ENCODE measurements at places on chromosomes 1 and 21.

GRCh38 chr1:75092141-75092540 is 42.0 kb upstream of the LHX8 start:
- no peak for DNase-seq

- DNase-seq = no peak
Observed at GRCh38 chr1:100816049-100816448, 78.6 kb downstream of the EXTL2 start.

DNA sequence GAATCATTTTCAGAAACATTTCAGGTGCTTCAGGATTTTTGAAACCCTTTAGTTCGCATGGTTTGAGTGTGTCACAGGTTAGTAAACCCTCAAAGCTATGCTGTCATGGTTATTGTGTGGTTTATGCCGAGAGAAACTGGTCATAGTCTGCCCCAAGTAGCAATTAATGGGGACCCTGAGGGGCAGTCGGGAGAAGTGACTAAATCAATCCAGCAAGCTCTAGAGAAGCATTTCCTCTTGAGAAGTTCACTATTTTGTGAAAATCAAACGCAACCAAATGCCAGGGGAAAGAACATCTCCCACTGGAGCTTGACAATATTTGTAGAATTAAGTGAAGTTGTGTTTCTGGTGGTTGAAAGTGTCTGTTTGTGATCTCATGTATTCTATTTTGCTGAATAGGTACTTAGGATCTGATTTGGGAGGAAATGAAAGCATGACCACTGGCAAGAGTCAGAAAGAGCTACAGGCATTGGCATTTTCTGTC is 63.0 kb upstream of the BACH1 start:
- no peak for DNase-seq

- no peak for DNase-seq
Observed at GRCh38 chr1:203328714-203329122, 22.2 kb downstream of the FMOD start.

- DNase-seq = no peak
Observed at GRCh38 chr1:162861101-162861500, at the start of gene CCDC190. Gene CCDC190, minus strand, starts transcription at chr1:162861175. Its CDS starts 1,529 bp downstream, at chr1:162859646.

DNA sequence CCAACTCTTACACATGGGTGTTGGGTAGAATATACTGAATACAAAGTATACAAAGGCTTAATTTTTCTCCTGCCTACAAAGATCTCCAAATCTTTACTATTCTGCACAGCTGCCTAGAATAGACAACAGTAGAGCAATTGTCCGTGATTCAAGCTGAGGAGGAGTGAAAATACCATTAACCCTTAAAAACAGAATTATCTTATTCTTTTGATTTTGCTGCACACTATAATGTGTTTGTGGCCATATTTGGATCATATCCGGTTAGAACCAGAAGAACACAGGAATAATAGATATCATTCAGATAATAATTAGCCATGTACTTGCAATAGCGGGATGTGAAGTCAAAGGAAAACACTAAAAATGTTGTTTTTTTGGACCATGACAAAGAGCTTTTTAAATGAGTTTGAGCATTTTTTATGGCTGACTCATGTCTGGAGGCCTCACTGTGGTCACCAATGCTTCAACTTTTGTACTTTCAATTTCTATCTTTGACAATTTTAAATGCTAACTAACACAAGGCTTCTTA is 197.6 kb upstream of the FOXD3 start:
- no peak for DNase-seq

- DNase-seq = no peak
Observed at GRCh38 chr1:183231545-183231944, 45.5 kb downstream of the LAMC2 start.

DNA sequence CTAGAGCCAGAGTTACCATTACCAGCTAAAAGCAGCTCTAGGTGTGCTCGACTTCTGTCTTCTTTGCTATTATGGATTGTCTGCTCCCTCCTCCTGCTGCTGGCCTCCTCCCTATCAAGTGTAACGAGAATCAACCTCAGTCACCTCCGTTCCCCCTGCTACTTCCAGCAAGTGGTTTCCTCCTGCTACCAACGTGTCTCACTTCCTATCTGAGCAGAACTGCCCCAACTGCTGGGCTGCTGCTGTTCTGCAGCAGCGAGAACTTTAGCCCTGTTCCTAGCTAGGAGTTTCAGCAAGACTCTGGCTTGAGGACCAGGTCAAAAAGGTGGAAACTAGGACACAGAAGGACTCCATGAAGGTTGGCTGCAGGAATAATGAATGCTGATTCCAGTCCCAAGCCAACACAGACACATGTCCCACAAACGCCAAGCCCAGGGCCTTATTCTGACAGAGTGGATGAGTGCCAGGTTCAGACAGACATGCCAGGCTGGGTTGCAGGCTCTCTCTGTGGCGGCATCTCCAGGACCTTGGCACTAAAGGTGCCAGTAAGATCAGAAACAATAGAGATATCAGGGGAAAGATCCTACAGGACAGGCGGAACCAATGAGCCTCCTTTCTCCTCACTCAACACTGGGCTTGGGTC is 46.9 kb downstream of the CD34 start:
- peak; percentile 50 for DNase-seq

GRCh38 chr1:89149976-89150375 is 24.1 kb upstream of the GBP2 start:
- no peak for DNase-seq

- DNase-seq = no peak
Observed at GRCh38 chr1:182603646-182604174, 479 bp downstream of the RGS16 start.

- no peak for DNase-seq
Observed at GRCh38 chr1:33321178-33321577, 280 bp upstream of the A3GALT2 start.

GRCh38 chr1:239603530-239603929 is 217.2 kb downstream of the CHRM3 start:
- no peak for DNase-seq

DNA sequence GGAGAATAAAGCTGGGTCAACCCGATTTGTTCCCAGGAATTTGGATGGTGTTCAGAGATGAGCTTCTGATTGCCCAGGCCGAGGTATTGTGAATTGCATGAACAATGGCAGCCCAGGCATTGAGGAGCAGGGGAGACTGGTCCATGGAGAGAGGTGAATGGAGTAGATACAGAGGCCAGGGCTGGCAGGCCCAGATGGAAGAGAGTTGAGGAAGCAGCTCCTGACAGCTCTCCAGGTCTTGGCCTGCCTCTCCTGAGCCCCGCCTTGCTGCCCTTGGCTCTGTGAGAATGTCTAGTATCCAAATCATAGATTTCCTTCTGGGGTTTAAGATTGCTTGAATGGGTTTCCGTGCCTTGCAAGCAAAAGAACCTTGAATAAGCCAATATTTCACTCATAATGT is 11.5 kb downstream of the ABCA4 start:
- DNase-seq = no peak

DNA sequence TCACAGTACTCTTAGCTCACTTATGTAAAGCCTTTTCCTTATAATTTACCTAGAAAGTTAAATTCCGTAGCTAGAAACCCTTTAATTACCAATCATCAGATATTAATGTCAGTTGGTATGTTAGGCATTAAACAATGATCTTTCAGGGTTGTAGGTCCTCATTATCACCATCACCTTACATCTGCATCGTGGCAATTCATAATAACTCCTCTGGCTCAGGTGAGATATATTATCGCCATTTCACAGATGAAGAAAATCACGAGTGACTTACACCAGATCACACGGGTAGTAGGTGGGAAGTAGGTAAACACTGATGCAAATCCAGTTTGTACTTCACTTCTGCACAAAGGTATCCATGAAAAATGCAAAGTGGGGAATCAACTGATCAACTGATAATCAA is 639 bp downstream of the NUP133 start:
- no peak for DNase-seq

DNA sequence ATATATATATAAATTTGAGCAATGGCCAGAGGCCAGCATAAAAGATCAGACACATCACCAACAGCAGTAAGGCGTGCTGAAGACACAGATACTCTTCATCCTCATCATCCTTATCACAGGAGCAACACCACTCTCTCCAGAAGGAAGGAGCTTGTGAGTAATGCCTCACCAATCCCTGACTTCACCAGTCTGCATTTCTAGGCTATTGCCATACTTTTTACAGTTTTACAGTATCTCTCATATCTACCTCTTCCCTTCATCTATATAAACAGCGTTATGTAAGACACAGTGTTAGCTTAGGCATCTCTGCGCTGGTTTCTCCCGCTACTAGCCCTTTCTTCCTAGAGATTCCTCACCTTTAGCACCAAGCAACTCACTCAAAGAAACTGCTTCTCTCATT is 2.4 kb upstream of the ABL2 start:
- DNase-seq = no peak

DNA sequence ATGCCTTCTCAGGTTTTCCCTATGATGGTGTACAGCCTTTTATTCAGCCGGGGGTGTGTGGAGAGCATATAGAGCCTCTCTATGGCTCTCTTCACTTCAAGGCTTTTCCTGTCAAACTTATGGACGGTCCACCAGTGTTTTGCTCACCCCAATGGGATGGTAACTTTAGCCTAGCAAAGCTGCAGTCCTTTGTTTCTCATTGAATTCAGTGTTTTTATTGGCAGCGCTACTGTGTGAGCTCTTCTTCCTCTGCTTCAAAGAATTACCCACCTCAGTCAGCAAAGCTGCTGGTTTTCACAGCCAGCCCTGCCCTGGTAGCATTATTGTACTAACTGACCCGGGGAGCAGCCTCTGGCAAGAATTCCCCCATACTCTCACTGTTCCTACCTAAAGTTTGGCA is 145.3 kb upstream of the RRP15 start:
- DNase-seq = no peak

DNA sequence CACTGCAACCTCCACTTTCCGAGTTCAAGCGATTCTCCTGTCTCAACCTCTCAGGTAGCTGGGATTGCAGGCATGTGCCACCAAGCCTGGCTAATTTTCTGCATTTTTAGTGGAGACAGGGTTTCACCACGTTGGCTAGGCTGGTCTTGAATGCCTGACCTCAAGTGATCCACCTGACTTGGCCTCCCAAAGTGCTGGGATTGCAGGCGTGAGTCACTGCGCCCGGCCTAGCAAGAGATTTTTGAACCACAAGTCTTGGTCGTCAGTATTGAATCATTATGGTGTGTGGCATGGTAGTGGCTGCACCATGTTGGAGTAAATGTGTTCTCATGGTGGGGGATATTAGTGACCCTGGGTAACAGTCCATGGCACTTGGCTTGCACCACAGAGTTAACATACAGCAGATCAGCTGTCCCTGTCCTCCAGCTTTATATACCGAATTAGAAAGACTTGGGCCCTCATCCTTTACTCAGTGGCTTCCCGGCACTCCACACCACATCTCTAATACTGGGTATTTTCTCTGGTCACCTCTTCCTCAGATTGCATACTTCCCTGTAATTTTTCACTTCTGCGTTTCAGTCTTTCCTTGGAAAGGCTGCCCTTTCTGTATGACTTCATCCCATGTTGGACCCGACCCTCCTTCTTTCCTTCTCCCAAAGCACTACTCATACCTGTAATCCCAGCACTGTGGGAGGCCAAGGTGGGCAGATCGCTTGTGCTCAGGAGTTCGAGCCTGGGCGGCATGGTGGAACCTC is 25.1 kb downstream of the AK4 start:
- DNase-seq = no peak

DNA sequence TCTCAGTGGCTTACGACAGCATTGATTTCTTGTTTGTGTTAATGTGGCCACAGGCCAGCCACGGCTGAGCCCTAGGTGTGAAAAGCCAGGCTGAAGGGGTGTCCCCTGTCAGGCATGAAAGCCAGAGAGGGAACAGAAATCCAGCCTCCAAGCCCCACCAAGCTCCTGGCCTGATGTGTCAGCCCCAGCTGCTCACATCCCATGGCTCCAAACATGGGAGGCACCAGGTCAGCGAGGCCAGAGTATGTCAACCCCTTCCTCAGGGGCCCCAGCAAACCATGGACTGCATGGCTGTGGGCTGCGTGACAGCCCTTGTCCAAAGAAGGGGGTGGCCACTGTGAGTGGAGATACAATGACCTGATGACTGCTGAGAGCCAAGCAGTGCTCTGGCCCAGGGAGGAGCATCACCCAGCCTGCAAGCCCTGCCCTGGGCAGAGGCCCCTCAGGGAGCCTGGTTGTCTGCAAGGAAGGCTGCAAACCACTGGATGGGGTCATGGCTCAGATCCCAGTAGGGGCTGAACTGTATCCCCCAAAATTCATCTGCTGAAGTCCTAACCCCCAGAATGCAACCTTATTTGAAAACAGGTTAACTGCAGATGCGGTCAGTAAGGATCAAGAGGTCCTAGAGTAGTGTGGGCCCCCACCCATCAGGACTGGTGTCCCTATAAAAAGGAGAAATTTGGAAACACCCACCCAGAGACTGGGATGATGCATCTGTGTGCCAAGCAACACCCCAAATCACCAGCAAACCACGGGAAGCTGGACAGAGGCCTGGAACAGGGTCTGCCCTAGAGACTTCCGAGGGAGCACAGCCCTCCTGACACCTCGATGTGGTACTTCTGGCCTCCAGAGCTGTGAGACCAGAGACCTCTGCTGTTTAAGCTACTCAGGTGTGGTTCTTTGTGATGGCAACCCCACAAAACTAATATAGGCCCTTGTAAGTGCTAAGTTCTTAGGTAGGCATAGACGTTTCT is 3.3 kb upstream of the MX2 start:
- DNase-seq = no peak

GRCh38 chr21:45767071-45768006 is 123.8 kb downstream of the PCBP3 start:
- no peak for DNase-seq

GRCh38 chr1:30823969-30824735 is 66.6 kb upstream of the LAPTM5 start:
- peak; percentile 97 for DNase-seq

DNA sequence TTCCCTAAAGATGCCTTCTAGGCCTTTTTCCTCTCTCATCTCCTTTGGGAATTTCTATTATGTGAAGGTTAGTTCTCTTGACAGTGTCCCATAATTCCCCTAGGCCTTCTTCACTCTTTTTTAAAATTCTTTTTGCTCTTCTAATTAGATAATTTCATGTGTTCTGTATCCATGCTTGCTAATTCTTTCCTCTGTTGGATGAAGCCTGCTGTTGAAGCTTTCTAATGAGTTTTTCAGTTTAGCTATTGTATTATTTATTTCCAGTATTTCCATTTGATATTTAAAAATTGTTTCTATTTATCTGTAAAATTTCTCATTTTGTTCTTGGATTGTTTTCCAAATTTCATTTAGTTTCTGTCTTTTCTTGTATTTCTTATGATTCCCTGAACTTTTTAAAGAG is 28.5 kb upstream of the FAM163A start:
- no peak for DNase-seq

DNA sequence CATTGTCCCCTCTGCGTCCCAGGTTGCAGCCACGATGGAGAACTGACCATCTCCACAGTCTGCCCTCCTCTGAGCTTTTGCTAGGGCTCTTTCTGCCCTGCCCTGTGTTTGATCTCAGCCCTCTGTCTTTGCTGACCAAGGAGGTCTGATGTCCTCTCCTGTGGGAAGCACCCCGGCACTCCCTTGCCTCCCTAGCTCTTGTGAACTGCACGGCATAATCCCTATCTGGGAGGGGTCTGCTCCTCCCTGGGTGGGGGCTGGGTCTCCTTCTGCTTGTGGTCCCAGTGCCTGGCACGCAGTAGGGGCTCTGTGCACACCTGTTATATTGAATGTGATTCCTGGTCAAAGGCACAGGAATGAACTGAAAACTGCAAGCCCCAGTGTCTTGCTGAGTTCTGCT is 2.4 kb downstream of the DRAXIN start:
- DNase-seq = no peak

- DNase-seq = peak; percentile 69
Observed at GRCh38 chr1:221174330-221174993, 295.2 kb downstream of the HLX start.

Measured in right atrium auricular region (tissue), 2 donors.